AG10803 (cell line): ENCODE measurements at places on chromosomes 16 and 17.

- DNase-seq: peak; percentile 43
These were observed 6.4 kb upstream of the LGALS3BP start for GRCh38 chr17:78986048-78986648.

- no peak for DNase-seq
These were observed 9.6 kb downstream of the ZNF213 start for GRCh38 chr16:3144321-3144983.

DNA sequence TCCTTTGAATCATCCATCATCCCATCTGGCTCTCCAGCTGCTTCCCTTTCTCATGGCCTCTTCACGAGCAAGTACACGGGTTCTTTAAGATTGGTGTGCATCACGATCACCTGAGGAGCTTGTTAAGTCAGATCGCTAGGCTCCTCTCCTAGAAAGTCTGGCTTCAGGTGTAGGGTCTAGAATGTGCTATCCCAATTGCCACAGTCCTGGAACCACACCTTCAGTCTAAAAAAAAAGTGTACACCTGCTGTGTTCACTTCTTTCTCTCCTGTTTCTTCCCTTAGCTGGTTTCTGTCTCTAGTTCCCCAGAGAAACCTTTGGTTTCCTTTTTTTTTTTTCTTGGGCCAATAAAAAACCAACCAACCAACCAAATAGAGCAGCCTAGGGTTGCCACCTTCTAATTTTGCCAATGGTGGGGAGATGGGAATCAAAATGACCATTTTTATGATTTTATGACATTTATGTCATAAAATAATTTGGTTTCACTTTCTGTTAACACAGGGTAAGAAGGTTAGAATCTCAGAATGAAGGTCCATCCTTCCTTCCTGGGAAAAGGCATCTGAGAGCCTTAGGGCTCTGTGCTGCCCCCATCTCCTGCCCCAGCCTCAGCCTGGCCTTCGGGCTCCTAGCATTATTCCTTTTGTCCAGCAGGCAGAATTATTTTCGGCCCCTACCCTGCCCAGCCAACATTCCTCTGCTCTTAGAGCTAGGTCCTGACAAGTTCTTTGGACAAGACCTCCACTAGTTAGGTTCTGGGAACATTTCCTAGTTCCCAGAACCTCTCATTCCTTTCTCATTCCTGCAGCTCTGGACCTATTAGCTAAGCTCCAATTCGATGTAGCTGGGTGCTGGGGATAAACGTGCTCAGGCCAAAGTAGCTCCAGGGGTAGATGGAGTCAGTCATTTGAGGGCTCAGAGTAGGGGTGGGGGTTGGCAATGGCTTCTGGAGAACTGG lies 1.9 kb upstream of the GGT6 start:
- DNase-seq: peak; percentile 32

DNA sequence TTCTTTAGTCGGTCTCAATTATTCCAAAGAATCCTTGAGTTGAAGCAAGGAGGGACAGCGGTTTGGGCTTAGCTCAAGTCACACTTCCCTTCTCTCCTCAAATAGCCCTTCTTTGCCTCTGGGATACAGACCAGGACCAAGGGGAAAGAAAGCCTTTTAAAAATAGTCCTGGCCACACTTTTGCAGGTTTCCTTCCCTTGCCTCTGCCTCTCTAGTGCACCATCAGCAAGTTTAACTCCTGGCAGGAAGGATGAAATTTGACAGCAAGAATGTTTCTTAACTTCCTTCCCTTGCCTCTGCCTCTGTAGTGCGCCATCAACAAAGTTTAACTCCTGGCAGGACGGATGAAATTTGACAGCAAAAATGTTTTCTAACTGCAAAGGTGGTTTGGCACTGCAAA lies 7.2 kb upstream of the G6PC1 start:
- no peak for DNase-seq

GRCh38 chr17:66492561-66493005 lies 190.2 kb downstream of the PRKCA start:
- DNase-seq: no peak

DNA sequence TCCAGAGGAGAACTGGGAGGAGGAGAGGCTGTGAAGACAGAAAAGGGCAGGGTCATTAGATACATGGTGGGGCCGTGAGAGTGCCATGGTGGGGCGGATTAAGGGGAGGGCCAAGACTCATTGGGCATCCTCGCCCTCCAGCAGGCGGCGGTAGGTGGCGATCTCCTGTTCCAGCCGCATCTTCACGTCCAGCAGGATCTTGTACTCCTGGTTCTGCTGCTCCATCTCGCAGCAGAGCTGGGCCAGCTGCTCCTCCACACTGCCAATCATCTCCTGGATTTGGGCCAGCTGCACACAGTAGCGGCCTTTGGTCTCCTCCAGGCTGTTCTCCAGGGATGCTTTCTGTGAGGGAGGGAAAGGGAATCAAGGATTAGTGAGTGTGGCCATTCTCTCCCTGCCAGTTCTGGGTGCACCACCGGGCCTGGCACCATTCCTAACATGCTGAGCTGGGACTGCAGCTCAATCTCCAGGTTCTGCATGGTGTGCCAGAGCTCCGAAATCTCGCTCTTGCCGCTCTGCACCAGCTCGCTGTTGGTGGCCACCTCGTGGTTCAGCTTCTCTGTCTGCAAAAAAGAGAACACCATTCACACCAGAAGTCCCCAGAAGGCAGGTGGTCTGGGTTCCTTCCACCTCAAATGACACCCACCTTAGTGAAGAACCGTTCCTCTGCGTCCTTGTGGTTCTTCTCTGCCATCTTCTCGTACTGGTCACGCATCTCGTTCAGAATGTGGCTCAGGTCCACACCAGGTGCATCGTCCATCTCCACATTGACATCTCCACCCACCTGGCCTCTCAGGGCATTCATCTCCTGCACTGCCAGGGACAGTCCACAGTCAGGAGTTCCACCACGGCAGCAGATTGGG lies 129.0 kb downstream of the CCDC144A start:
- DNase-seq: no peak

DNA sequence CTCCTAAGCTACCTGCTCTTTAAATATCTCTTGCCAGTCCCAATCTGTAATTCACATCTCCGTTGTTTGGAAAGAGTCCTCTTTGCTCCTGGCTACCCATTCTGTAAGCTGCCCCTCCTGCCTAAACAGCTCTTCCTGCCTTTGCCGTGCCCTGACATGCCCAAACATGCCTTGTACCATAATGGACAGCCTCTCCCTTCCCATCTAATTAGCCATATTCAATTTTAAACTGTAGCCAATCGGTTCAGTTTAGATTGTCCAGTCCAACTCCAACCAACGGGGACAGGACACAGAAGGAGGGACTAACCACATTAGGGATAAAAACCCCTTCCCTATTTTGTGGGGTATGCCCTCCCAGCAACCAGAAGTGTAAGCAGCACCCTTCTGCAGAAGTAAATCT lies 30.6 kb upstream of the CLEC3A start:
- no peak for DNase-seq

GRCh38 chr17:10772425-10773380 lies 31.2 kb downstream of the TMEM238L start:
- DNase-seq: no peak

- peak; percentile 10 for DNase-seq
These were observed 9.2 kb downstream of the SNN start for GRCh38 chr16:11677451-11677951.

DNA sequence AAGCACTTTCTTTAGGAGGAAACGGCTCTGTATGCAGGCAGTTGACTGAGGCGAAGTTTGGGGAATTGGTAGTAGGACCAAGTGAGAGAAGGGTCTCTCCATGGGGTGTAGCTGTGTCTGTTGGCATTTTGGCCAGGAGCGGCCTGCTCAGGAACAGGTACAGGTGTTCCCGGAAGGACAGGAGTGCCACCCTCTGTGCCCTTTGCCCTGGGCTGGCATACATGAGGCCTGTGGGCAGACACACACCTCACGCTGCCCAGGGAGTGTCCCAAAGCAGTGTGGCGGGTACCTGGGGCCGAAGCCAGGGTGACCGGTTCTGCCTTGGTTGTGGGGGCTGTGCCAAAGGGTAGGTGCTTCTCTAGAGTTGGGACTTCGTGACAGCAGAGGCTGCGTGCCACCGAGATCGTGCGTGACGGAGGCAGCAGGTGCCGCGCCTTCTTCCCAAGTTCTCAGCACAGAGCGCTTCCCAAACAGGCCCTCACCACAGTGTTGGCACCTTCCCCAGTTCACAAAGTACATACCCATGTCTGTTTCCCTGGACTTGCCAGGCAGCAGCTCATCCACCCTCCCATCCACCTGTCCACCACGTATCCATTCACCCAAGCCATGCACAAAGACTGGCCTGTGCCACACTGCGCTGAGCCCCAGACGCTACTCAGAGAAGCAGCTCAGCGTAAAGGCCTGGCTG lies 19.9 kb upstream of the TCF25 start:
- no peak for DNase-seq

- no peak for DNase-seq
These were observed 220.3 kb upstream of the IRX3 start for GRCh38 chr16:54506741-54507500.
